ENCODE measurements at places on chromosomes 7 and 10.

DNA sequence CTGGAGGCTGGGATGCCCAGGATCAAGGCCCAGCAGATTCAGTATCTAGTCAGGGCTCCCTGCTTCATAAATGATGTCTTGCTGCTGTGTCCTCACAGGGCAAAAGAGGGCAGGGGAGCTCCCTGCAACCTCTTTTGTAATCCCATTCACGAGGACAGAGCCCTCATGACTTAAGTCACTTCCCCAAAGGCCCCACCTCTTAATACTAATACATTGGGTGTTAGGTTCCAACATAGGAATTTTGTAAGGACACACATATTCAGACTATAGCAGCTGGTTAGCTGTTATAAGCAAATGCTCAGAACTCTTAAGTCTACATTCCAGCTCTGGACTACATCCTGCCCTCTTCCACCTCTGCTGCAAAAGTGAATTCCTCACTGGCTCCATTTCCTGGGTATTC is 63.0 kb downstream of the VOPP1 start:
- DNase-seq: no peak
- no peaks in the 10 kb centered on the region for H3K27me3 ChIP-seq
- no peak overlapping the region for H3K27ac ChIP-seq
- H3K4me1 ChIP-seq: peaks cover 12% of the 10 kb centered on the region
- H3K4me3 ChIP-seq: no peak overlapping the region
- peaks cover 5% of the 10 kb centered on the region for H3K36me3 ChIP-seq

GRCh38 chr7:44959433-44959951 is 19.3 kb downstream of the MYO1G start:
- H3K4me3 ChIP-seq: no peak overlapping the region
- H3K36me3 ChIP-seq: peaks cover 13% of the 10 kb centered on the region
- H3K4me1 ChIP-seq: peaks cover 19% of the 10 kb centered on the region

DNA sequence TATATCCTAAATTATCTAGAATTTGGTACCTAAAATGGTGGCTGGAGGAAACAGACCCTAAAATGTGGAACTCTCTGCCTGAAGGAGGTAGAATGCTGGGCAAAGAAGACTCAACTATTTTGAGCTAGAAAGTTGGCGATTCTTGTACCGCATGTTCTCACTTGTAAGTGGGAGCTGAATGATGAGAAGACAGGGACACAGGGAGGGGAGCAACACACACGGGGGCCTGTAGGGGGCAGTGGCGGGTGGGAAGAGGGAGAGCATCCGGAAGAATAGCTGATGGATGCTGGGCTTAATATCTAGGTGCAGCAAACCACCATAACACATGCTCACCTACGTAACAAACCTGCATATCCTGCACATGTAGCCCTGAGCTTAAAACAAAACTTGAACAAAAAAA is 250.6 kb downstream of the CALN1 start:
- no peak overlapping the region for H3K4me3 ChIP-seq
- no peak overlapping the region for H3K27ac ChIP-seq
- no peaks in the 10 kb centered on the region for H3K36me3 ChIP-seq
- H3K4me1 ChIP-seq: no peaks in the 10 kb centered on the region

DNA sequence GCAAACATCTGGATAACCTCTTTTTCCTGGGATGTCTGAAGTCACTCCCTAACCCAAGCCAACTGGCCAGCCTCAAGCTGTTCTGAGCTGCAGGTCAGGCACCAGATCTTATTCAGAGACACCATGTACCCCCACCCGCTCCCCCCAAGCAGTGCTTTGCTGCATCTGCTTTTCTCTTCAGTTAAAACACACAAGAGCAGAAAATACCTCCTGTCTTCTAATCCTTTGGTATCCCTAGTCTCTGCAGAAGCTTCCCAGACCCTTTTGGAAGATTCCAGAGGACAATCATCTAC is 3.0 kb downstream of the ZNF488 start:
- peaks cover 23% of the 10 kb centered on the region for H3K4me1 ChIP-seq
- no peak overlapping the region for H3K4me3 ChIP-seq
- peaks cover 7% of the 10 kb centered on the region for H3K36me3 ChIP-seq
- H3K27ac ChIP-seq: no peak overlapping the region
- H3K27me3 ChIP-seq: peaks cover 70% of the 10 kb centered on the region

DNA sequence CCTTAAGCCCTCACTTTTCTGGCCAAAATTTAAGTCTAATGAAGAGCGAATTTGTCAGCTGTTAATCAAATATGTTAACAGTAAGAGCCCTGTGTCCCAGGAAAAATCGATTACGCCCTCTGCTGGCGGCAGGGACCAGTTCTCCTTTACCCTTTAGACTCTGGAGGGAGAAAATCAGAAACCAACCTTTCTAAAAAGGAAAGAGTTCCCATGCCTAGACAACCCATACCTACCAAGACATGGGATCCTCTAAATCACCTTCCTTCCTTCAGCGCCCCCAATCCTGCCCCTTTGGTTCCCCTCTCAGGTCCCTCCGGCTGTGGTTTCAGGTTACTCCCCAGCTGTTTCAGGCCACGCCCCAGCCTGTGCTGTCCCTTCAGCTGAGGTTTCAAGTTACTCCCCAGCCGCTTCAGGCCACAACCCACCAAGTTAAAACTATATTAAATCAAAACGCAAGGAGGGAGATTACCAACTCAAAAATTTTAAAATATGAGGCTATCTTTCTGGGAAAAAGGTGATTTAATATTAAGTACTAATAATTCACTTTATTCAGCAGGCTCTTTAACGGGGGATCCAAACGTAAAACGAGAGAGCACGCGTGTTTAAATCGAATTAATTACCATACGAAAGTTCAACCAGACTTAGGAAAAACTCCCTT is 1.4 kb upstream of the AKR1B15 start:
- peaks cover 9% of the 10 kb centered on the region for H3K4me1 ChIP-seq
- H3K27me3 ChIP-seq: peaks cover 42% of the 10 kb centered on the region
- no peak overlapping the region for H3K27ac ChIP-seq
- no peak overlapping the region for H3K4me3 ChIP-seq
- H3K36me3 ChIP-seq: no peaks in the 10 kb centered on the region

- peaks cover 12% of the 10 kb centered on the region for H3K27me3 ChIP-seq
- H3K36me3 ChIP-seq: no peaks in the 10 kb centered on the region
- H3K4me3 ChIP-seq: peak within 1 kb of the TSS; percentile 41
- no peak within 1 kb of the TSS for H3K27ac ChIP-seq
- peak; percentile 59 for DNase-seq
- H3K4me1 ChIP-seq: peaks cover 33% of the 10 kb centered on the region
These were observed at the start of gene KCNIP2 for GRCh38 chr10:101843032-101844021. Gene KCNIP2 (minus strand): TSS chr10:101843800. CDS start chr10:101843568, 232 bp downstream.

- H3K36me3 ChIP-seq: no peaks in the 10 kb centered on the region
- H3K4me3 ChIP-seq: peak overlapping the region; percentile 24
- H3K27ac ChIP-seq: no peak overlapping the region
- DNase-seq: no peak
- peaks cover 9% of the 10 kb centered on the region for H3K4me1 ChIP-seq
- peaks cover 20% of the 10 kb centered on the region for H3K27me3 ChIP-seq
These were observed 55.7 kb upstream of the PRSS58 start for GRCh38 chr7:142313528-142313927.

- H3K27ac ChIP-seq: no peak overlapping the region
- H3K27me3 ChIP-seq: no peaks in the 10 kb centered on the region
- H3K4me1 ChIP-seq: no peaks in the 10 kb centered on the region
- no peaks in the 10 kb centered on the region for H3K36me3 ChIP-seq
- no peak for DNase-seq
These were observed 87.9 kb upstream of the PLXDC2 start for GRCh38 chr10:19728376-19728775.

DNA sequence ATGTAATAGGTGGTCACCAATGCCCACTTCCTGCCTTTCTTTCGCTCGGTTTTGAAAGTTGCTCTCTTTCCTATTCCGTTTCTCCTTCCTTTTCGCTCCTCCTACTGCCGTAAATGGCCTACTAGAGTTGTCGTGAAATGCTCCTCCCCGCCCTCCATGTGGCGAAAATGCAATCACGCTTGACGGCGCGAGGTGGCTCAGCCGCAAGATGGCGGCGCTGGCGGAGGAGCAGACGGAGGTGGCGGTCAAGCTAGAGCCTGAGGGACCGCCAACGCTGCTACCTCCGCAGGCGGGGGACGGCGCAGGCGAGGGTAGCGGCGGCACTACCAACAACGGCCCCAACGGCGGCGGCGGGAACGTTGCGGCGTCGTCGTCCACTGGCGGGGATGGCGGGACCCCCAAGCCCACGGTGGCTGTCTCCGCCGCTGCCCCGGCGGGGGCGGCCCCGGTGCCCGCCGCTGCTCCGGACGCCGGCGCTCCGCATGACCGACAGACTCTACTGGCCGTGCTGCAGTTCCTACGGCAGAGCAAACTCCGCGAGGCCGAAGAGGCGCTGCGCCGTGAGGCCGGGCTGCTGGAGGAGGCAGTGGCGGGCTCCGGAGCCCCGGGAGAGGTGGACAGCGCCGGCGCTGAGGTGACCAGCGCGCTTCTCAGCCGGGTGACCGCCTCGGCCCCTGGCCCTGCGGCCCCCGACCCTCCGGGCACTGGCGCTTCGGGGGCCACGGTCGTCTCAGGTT is at the start of gene TAF5:
Gene TAF5, plus strand, starts transcription at position 195 of the 737 bp plus-strand sequence. Its CDS starts 14 bp downstream, at position 209.
- no peaks in the 10 kb centered on the region for H3K27me3 ChIP-seq
- peak; percentile 96 for DNase-seq
- H3K27ac ChIP-seq: peak within 1 kb of the TSS; percentile 86

GRCh38 chr10:120360571-120360970 is 96.5 kb upstream of the PLPP4 start:
- H3K27ac ChIP-seq: no peak overlapping the region
- no peak overlapping the region for H3K4me3 ChIP-seq
- no peaks in the 10 kb centered on the region for H3K36me3 ChIP-seq
- H3K4me1 ChIP-seq: no peaks in the 10 kb centered on the region
- H3K27me3 ChIP-seq: no peaks in the 10 kb centered on the region

DNA sequence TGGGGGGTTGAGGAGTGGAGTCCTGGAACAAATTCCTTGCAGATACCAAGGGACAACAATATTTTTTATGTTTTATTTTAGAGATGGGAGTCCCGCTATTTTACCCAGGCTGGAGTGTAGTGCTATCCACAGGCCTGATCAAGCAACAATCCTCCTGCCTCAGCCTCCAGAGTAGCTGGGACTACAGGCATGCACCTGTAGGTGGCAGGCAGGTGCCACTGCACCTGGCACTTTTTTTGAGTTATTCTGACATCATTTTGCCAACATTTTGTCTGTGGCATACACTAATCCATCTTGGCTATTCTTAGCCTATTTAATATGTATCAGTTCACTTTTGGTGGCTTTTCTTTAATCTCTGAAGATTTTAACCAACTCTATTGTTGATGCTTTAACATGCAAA is 317.8 kb upstream of the MTPN start:
- H3K4me3 ChIP-seq: no peak overlapping the region
- DNase-seq: no peak
- no peak overlapping the region for H3K27ac ChIP-seq
- H3K4me1 ChIP-seq: no peaks in the 10 kb centered on the region
- no peaks in the 10 kb centered on the region for H3K36me3 ChIP-seq

DNA sequence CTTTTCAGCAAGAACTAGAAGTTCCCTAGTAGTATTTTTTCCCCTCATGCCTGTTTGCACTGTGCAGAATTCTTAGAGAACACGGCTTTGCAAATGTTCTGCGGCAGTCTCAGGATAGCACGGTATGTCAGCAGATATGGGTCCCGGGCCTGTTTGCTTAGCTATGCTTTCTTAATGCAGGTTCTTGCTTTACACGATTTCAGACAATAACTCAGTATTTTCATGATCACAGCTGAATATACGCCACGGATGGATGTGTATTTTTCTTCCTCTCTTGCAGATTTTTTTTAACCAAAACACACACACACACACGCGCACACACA is 137.3 kb downstream of the HECW1 start:
- H3K36me3 ChIP-seq: peaks cover 2% of the 10 kb centered on the region
- peaks cover 3% of the 10 kb centered on the region for H3K27me3 ChIP-seq
- no peak overlapping the region for H3K4me3 ChIP-seq
- no peaks in the 10 kb centered on the region for H3K4me1 ChIP-seq
- DNase-seq: no peak
- no peak overlapping the region for H3K27ac ChIP-seq

- H3K27me3 ChIP-seq: no peaks in the 10 kb centered on the region
- no peak for DNase-seq
- peaks cover 23% of the 10 kb centered on the region for H3K4me1 ChIP-seq
- H3K4me3 ChIP-seq: no peak overlapping the region
- peaks cover 2% of the 10 kb centered on the region for H3K36me3 ChIP-seq
- no peak overlapping the region for H3K27ac ChIP-seq
These were observed 1.8 kb downstream of the SH2D4B start for GRCh38 chr10:80539421-80540031.

DNA sequence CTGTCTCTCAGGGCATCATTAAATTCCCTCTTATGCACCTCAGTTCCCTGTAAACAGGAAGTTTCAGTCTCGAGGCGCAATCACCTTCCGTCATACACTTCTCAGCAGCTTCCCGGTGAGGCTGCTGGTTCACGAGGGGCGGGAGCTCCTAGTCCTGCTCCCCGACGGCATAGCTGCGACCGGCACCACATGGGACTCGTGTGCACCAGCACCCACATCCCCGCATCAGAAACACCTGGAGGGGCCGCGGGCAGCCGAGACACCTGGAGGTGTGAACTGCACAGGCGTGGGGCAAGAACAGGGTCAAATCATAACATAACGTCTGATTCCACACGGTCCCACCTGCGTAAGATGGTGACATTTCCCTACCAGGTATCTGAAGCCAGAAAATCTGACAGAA is 52.7 kb downstream of the DIP2C start:
- no peak for DNase-seq
- no peaks in the 10 kb centered on the region for H3K36me3 ChIP-seq
- H3K4me3 ChIP-seq: no peak overlapping the region
- no peaks in the 10 kb centered on the region for H3K4me1 ChIP-seq
- H3K27me3 ChIP-seq: peaks cover 23% of the 10 kb centered on the region
- no peak overlapping the region for H3K27ac ChIP-seq

DNA sequence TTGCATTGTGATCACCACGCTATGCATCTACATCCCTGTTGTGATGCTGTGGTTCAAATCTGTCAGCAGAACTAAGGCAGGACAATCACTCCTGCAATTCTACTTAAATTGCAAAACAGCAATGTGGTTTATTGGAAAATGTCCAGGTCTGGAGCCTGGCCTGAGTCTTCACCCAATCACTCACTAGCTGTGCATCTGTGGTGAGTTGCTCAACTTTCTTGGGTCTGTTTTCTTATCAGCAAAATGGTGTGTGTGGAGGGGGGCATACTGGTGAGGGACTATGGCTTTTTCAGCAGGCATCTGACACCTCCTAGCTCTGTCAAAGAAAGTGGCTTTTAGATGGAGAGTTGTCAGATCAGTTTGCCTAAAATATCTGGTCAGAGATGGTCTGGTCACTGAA is 108.3 kb upstream of the FEZF1 start:
- no peak overlapping the region for H3K4me3 ChIP-seq
- no peaks in the 10 kb centered on the region for H3K27me3 ChIP-seq
- no peaks in the 10 kb centered on the region for H3K4me1 ChIP-seq

DNA sequence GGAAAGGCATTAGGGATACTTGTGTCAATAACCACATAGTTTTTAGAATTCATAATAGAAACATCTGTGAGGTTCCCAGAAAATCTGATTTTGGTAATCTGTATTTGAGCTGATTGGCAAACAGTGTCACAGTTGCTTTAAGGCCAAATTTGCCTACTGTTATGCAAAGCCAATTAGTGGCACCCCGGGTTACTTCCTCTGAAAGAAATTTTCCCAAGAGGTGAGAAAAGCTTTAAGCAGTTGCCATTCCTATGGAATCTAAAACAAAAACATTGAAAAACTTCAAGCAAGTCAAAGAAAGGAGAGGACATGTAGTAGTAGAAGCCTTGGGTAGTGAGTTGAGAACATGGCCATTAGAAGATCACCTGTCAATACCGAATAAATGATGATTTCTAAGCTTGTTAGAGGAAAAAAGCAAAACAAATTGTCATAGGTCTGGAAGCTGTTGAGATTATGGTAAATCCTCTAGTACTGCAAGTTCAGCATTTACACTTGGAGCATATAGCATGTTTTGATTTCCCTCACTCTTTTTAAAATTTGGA is 176.8 kb downstream of the TWIST1 start:
- H3K27ac ChIP-seq: no peak overlapping the region
- H3K27me3 ChIP-seq: no peaks in the 10 kb centered on the region
- no peaks in the 10 kb centered on the region for H3K36me3 ChIP-seq
- no peak overlapping the region for H3K4me3 ChIP-seq
